RWPE1 (cell line): ENCODE measurements at places on chromosomes 4 and X.

DNA sequence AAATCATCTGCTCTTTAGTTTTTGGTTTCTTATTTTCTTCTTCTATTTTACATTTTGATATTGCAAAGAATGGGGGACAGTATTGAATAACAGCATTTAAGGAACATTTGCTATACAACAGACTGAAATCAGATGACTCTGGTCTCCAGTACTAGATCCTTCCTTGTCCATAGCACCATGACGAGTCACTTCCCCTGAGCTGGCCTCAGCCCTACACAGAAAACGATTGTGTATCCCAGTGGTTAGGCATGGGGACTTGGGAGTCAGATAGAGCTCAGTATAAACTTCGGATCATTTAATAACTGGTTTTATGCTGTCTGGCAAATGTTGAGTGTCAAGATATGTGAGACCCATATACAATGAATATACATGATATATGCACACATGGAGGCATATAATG, 44.7 kb upstream of the BEX4 start:
- DNase-seq: no peak

DNA sequence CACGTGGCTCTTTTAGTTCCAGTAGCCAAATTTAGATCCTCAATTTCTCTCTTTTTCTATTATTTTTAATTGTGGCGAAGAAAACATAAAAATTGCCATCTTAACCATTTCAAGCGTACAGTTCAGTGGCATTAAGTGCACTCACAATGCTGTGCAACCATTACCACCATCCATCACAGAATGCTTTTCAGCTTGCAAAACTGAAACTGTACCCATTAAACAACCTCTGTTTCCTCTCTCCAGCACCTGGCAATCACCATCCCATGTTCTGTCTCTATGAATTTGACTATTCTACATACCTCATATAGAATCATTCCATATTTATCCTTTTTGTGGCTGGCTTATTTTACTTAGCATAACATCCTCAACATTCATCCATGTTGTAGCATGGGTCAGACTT, 74.9 kb downstream of the METTL14 start:
- no peak for DNase-seq

DNA sequence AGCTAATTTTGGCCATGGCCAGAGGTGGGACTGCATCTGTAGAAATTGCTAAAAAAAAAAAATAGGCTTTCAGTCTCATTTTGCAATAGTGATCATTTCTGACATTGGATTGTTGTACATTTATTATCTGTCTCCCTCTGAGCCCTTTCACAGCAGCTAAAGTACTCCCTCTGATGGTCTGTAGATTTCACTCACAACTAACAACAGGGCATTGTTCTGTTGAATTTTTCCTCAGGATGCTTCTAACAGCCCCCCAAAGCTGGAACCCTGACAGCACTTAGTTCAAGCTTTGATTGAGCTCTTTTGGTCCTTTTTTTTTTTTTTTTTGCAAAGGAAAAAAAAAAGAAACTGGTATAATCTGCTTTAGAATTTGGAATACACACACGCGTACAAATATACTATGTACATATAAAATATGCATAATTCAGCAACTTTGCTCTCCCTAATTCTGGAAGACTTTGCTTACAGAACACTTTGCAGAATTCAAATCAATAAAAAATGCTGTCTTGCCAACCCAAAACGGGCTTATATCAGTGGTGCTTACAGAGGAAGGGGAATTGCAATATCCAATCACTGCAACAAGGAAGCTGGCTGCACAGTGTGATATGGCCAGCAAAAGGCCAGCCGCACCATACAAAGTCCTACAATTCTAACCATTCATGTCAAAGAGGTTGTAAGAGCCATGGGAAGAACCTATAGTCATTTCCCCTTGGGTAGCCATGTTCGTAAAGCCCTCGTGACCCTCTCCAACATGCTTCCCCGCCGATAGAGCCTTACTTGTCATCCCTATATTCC, 406.4 kb downstream of the SMARCA1 start:
- no peak for DNase-seq

GRCh38 chr4:165506849-165507248, 128.0 kb downstream of the CPE start:
- DNase-seq: no peak

GRCh38 chr4:37978248-37978924, 18.2 kb downstream of the PTTG2 start:
- DNase-seq: no peak

DNA sequence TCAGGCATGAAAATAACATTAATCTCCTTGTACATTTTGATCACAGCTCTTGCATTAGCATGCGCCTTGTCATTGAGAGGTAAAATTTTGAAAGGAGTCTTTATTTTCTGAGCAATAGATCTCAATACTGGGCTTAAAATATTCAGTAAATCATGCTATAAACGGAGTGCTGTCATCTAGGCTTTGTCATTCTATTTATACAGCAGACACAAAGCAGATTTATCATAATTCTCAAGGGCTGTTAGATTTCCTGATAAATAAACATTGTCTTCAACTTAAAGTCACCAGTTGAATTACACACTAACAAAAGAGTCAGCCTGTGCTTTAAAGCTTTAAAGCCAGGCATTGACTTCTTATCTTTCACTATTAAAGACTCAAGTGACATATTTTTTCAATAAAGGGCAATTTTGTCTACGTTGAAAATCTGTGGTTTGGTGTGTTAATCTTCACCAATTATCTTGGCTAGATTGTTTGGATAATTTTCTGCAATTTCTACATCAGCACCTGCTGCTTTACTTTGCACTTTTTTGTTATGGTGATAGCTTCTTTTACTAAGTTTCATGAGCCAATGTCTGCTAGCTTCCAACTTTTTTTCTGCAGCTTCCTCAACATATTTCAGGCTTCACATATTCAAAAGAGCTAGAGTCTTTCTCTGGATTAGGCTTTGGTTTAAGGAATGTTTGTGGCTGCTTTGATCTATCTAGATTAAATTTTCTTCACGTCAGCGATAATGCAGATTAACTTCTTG, 27.9 kb upstream of the UGT2B4 start:
- DNase-seq: no peak

GRCh38 chr4:137206781-137207180, 325.5 kb downstream of the PCDH18 start:
- DNase-seq: no peak

GRCh38 chr4:8010618-8011017, 71.0 kb upstream of the AFAP1 start:
- DNase-seq: no peak

DNA sequence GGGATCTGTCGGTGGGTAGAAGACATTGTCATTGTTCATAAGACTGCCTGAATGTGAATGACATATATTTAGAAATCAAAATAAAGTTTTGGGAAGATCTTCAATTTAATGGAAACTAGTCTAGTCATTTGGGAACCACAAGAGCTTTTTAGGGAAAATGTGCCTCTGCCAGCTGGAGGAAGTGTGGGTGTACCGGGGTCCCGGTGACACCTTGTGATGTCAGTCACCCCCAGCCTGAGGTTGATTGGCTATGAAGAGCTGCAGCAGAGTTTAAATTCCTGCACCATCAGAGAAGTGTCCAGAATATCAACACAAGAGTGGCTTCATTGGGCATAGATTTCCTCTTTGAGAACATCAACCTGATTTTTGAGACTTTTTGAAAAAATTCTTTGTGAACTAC, at the start of gene DMP1:
Gene DMP1 (plus strand): TSS at position 301 of the 400 bp plus-strand sequence. CDS start 6,213 bp downstream, outside the sequence.
- no peak for DNase-seq

GRCh38 chrX:16819634-16820033, 33.4 kb downstream of the TXLNG start:
- DNase-seq: no peak

DNA sequence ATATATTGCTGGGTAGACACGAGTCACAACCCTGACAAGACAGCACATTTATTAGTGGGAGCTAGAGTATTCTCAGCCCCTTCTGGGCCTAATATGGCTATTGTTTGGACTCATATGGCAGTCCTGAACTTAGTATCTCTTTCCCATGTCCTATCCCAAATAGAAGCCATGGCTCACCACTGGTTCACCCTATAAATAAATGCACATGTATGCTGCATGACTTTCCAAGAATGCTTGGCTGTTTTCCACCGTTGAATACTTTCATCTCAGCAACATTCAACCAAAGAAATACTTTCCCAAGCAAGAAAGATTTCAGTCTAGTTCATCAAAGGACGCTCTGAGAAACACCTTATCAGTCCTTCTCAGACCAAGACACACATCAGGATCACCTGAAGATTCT, 36.7 kb downstream of the SMPX start:
- no peak for DNase-seq

- no peak for DNase-seq
Measured at GRCh38 chrX:150766351-150767044, 73.3 kb downstream of the MTMR1 start.

DNA sequence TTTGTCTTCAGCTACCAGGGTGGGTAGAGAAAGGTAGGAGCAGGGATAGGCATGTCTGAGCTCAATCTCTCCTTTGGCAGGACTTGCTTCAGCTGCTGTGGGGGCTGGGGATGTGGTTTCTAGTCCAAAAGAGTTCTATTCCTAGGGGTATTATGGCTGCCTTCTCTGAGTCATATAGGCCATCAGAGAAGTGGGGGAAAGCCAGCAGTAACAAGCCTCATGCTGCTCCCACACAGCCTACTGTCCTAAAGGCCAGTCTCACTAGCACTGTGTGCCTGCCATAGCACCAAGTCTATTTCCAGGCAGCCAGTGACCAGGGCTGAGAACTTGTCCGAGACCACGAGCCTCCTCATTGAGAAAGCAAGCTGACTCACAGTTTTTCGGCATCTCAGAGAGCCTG, 270.6 kb downstream of the DCAF12L2 start:
- no peak for DNase-seq

DNA sequence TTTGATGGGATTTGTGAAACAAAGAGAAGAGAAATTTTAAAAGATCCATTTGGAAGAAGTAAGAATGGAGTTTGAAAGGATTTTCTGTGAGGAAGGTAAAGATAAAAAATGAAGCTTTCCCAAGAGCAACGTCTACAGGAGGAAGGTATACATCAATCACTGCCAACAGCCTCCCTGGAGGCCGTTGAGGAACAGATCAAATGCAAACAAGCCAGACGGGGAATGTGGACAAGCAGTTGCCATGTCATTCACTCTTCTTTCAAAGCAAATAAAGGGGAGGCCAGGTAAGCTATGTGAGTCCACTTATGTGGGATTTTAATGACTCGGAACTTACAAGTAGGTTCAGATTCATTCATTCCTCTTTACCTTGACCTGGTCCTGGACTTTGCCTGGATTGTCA, 1020.5 kb upstream of the AGA start:
- DNase-seq: no peak

GRCh38 chrX:70476934-70477733, 32.5 kb downstream of the DLG3 start:
- DNase-seq: peak; percentile 53

DNA sequence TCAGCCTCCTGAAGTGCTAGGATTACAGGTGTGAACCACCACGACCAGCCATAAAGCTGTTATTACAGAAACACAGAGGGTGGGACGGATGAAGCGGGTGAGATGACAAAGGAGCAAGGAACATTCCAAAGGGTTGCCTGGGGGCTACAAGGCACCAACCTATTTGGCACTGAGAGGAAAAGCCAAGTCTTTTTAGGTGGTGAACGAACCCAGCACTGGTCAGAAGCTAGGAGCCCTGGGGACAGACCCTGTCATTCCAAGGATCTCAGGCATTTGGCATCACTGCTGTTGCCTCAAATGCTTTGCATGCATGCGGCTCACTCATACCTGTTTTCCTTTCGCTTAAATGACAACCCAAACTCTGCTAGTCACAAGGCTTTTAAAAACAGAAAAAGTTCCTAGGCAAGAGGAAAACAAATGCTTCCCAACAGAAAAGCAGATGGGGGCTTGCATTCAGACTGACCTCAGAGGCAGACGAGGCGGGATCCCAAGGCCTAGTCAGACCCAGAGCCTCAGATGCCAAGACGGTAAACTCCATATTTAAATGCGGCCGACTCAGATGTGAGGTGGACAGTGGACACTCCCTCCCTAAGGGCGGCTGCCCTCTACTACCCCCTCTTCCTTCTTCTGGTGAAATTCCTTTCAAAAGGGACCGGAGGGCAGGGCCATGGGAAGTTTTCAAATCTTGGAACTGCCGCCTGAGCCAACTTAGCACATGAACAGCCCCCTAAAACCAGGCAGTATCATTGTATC, 4.5 kb downstream of the MAP7D2 start:
- DNase-seq: no peak

GRCh38 chr4:104490770-104491480, 3.8 kb downstream of the CXXC4 start:
- DNase-seq: peak; percentile 13

- DNase-seq: peak; percentile 38
Measured at GRCh38 chr4:87353592-87353991, 30.9 kb upstream of the HSD17B13 start.

DNA sequence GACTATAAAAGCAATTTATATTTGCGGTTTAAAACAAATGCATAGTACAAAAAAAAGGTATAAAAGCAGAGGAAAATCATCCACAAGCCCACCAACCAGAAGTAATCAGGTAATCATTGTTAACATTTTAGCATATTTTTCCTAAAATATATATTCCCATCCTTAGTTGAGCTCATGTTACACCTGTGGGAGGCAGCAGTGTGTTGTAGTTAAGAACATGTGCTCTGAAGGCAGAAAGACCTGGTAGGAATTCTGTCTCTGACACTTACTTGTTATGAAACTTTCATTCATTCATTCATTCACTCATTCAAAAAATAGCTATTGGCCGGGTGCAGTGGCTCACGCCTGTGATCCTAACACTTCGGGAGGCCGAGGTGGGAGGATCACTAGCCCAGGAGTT, 15.4 kb upstream of the CDKL5 start:
- no peak for DNase-seq

GRCh38 chr4:173807347-173807746, 277.3 kb upstream of the HAND2 start:
- no peak for DNase-seq

DNA sequence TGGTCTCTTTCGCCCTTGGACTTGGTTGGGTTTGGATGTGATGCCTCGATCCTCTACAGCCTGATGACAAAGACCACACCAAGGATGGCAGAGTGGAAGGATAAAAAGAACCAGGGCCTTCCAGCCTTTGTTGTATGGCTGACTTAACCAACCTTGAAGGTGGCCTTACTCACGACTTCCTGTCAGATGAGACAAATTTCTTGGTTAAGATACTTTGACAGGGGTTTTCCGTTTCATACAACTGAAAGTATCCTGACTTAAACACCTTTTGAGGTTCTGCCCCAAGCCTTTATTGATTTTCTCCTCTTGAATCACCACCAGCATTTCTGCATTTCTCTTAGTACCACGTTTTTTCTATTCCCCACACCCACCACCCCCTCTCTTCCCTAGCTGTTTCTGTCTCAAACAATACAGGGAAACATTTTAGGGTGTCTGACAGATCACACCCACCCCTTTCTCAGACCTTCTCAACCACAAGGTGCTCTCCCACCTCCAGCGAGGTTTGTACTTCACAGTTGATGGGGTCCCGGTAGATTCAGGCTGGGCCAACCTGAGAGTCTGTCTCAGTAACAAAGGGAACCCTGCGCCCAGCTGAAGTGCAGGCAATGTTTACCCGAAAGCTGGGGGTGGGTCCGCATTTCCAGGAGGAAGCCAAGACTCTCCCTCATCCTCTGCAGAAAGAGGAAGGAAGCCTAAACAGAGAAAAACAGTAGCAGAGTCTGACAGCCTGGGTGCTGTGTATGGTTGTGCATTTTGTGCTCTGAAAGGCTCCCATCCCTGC, 5.0 kb upstream of the TSPAN5 start:
- no peak for DNase-seq
